ENCODE measurements at places on chromosomes 3 and 15.

DNA sequence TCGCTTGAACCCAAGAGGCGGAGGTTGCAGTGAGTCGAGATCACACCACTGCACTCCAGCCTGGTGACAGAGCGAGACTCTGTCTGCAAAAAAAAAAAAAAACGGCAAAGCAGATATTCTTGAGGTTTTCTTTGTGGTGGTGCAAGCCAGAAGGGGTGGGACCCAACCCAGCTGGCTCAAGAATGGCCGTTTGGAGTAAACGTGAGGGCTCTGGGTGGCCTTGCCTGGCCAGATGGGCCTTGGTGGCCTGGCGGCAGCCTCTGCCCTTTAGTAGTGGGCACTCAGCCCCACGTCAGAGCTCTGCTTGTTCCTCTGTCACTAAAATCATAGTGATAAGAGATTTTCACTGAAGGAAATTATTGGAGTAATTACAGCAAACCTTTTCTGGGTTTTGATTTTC, 50.5 kb downstream of the ATP1B3 start:
- no peak for DNase-seq

DNA sequence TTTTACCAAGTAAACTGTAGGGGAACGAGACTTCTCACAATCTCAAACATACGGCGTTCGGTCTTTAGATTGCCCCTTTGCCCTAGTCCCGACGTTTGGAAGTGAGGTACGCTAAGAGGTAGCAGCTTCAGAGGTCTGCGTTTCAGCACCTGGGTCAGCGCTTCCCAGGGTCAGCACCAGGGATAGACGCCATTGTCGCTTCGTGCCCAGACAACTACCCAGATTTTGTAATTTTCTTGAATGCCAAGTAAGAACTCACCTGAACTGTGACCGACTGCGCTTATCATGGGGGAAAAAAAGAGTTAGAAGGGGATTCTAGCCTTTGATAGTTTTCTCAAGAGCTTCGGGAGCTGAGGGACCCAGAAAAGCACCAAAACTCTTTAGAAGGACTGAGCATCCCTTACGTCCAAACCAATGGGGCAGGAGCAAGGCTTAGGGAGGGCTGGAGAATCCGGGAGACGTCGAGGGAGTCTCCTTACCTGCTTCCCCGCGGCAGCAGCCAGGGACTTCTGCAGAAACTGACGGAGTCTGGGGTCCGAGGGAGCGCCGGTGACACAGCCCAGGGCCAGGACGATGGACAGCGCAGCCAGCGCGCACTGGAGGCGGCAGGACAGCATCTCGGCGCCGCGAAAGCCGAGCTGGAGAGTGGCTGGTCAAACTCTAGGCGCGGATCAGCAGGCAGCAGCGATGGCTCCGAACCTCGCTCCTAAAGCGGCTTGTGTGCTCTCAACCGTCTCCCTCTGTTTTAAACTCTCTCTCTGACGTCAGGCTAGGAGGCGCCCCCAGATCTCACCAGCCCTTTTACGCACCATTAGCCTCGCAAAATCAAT, at the start of gene SST:
TSS of gene SST (minus strand) at position 720 of the 830 bp plus-strand sequence. CDS start at position 617, 103 bp downstream.
- DNase-seq = no peak

GRCh38 chr15:82663186-82663600, 16.0 kb upstream of the CPEB1 start:
- peak; percentile 33 for DNase-seq

- no peak for DNase-seq
These were observed 66.4 kb downstream of the BCHE start for GRCh38 chr3:165770781-165771180.

- no peak for DNase-seq
These were observed 12.1 kb downstream of the SEMA3F start for GRCh38 chr3:50167069-50167840.

GRCh38 chr3:15796331-15796730, 1.4 kb downstream of the ANKRD28 start:
- DNase-seq = no peak

DNA sequence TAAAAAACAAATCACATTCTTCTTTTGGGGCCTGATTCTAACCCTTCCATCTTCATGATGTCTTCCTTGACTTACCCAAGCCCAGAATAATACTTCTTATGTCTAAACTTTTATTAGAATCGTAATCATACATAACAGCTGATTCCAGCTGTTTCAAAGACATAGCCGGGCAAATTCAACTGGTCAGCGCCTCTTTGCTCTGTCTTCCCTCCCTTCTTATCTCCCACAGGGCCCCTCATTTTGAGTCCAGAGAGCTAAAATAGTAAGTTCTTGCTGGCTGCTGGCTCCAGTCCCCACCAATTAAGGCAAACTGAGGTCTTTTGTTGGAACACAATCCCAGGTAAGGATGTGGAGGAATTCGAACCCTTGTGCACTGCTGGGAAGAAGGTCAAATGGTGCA, 108.6 kb downstream of the ADCY5 start:
- no peak for DNase-seq

DNA sequence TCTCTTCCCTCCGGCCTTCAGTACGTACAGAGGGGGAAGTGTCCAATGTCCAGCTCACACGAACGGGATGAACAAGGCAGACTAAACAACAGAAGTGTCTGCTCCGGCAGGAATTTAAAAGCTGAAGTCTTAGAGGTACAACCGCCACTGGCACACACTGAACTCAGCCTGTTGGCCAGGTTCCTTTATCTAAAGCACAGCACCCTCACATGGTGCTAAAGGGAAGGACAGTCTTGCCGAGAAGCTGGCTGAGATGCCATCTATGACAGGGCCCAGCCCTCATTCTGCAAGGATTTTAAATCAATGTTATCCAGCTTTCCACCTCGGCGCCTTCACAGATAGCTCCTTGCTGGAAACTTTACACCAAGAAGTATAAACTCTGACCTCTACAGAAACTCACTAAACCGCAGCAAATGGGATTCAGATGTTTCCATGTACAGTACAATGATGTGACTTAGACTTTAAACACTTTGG, 2.8 kb downstream of the ADAMTS17 start:
- peak; percentile 41 for DNase-seq

DNA sequence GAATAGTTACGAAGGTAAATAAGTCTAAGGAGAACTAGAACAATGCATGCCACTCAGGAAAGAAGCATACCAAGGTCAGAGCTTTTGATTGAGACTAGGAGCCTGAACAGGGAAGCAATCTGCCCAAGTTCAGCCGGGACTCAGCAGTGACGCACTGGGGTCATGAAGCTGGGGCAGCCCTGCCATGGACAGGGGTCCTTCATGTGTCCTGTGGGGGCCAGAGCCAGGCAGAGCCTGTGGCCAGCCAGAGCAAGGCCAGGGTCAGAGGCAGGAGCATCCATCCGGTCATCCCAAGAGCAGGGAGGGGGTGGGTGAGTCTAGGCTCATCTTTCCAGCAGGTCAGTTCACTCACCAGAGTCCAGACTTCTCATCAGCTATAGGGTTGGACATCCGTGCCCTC, 47.9 kb downstream of the FGD5 start:
- no peak for DNase-seq

DNA sequence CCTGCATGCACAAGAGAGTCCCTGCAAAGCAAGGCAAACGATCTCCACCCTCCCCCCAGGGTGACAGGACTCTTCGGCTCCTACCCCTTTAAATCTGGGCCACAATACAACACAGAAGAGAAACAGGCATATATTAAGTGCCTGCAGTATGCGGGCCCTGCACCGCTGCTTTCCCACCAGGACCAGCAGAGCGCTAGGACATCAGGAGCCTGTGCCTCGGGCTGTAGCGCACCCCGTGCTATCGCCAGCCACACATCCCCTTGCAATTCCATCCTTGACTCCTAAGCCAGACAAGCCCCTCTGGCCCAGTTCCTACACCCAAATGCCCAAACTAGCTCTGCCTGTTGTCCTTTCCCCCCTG, 4.1 kb downstream of the GALNT15 start:
- DNase-seq = no peak

DNA sequence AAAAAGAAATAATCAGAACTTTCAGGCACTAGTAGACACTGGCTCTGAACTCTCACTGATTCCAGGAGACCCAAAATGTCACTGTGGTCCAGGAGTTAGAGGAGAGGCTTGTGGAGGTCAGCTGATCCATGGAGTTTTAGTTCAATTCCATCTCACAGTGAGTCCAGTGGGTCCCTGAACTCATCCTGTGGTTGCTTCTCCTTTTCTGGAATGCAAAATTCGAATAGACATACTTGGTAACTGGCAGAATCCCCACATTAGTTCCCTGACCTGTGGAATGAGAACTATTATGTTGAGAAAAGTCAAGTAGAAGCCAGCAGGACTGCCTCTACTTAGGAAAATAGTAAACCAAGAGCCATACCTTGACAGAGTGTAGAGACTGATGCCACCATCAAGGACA, 87.3 kb upstream of the OXTR start:
- DNase-seq = no peak
